ENCODE measurements at places on chromosomes 13 and 19. TPM values are rescaled to one million over a fixed set of nuclear protein-coding genes. Genes with fewer than 3 reads are reported as not detected.
A peak's percentile ranks its signal among the peaks of the same experiment; 100 is the strongest.

GRCh38 chr19:10769533-10770491, 51.9 kb downstream of the DNM2 start:
- no peak overlapping the region for H3K4me3 ChIP-seq
- DNase-seq = no peak
- H3K27ac ChIP-seq = peak overlapping the region; percentile 53

GRCh38 chr19:38532939-38533338, 84.8 kb downstream of the MAP4K1 start:
- no peaks in the 10 kb centered on the region for H3K4me1 ChIP-seq
- no peak overlapping the region for H3K27ac ChIP-seq
- H3K36me3 ChIP-seq = no peaks in the 10 kb centered on the region
- H3K4me3 ChIP-seq = no peak overlapping the region
- no peaks in the 10 kb centered on the region for H3K27me3 ChIP-seq

GRCh38 chr19:13164343-13165161, 14.3 kb downstream of the IER2 start:
- peaks cover 74% of the 10 kb centered on the region for H3K4me1 ChIP-seq
- no peaks in the 10 kb centered on the region for H3K27me3 ChIP-seq
- no peak for DNase-seq
- peak overlapping the region; percentile 44 for H3K4me3 ChIP-seq

SNRNP70 gene
- 380 TPM for total RNA-seq

GRCh38 chr13:28983641-28984040, 163.5 kb downstream of the MTUS2 start:
- H3K27ac ChIP-seq = no peak overlapping the region
- H3K27me3 ChIP-seq = no peaks in the 10 kb centered on the region
- DNase-seq = no peak
- no peaks in the 10 kb centered on the region for H3K4me1 ChIP-seq

IQCN gene
- 4.4 TPM for total RNA-seq

- H3K4me1 ChIP-seq = no peaks in the 10 kb centered on the region
- H3K27me3 ChIP-seq = no peaks in the 10 kb centered on the region
- no peak overlapping the region for H3K4me3 ChIP-seq
- H3K36me3 ChIP-seq = no peaks in the 10 kb centered on the region
Measured at GRCh38 chr13:93862259-93862658, 617.2 kb downstream of the DCT start.

GRCh38 chr13:32409001-32409313, 19.0 kb downstream of the N4BP2L1 start:
- no peak overlapping the region for H3K27ac ChIP-seq
- H3K27me3 ChIP-seq = no peaks in the 10 kb centered on the region
- peaks cover 24% of the 10 kb centered on the region for H3K4me1 ChIP-seq

CEBPA gene
- total RNA-seq = 38.3 TPM

DNMT1 gene
- total RNA-seq = 36.8 TPM

- no peak overlapping the region for H3K27ac ChIP-seq
- no peaks in the 10 kb centered on the region for H3K36me3 ChIP-seq
- H3K27me3 ChIP-seq = no peaks in the 10 kb centered on the region
- H3K4me1 ChIP-seq = no peaks in the 10 kb centered on the region
Measured at GRCh38 chr19:28632371-28633080, 580.4 kb downstream of the UQCRFS1 start.

DNA sequence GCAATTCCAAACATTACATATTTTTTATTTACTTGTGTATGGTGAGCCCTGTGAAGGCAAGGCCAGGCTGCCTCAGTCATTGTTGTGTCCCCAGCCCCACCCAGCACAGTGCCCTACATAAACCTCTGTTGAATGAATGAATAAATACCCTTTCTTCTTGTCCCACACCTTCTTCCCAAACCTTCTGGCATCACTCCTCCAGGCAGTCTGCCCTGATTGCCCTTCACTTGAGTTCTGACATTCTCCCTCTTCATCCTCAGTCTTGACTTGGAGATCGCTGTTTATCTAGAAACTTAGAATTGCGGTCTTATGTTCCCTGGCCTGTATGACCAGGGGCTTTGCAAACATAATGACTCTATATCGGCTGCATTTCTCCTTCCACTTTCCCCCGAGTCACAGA, 5.2 kb upstream of the OPA3 start:
- H3K4me1 ChIP-seq = peaks cover 7% of the 10 kb centered on the region
- no peak for DNase-seq
- H3K36me3 ChIP-seq = no peaks in the 10 kb centered on the region
- no peak overlapping the region for H3K27ac ChIP-seq

GRCh38 chr19:29383696-29384095, 142.1 kb upstream of the VSTM2B start:
- H3K27me3 ChIP-seq = no peaks in the 10 kb centered on the region
- H3K36me3 ChIP-seq = no peaks in the 10 kb centered on the region
- DNase-seq = peak; percentile 37
- H3K27ac ChIP-seq = no peak overlapping the region
- H3K4me1 ChIP-seq = no peaks in the 10 kb centered on the region
- H3K4me3 ChIP-seq = no peak overlapping the region

DNA sequence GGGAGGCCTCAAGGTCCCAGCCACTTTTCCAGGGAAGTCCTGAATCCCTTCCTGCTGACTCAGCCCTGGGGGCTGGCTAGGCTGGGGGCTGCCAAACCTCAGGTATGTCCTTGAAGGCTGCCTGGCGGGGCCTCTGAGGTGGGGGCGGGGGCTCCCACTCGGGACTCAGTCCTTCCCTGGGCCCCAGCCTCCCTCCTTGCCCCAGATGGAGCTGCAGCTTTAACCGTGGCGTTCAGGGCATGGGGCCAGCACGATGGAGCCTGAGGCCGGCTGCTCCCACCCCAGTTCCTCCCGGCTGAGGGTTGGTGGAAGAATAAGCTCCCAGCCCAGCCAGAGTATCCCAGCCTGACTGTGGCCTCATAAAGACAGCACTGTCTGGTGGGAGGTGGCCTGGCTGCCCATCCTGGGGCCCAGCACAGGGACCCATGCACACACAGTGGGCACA, 12.4 kb downstream of the CILP2 start:
- H3K4me1 ChIP-seq = peaks cover 6% of the 10 kb centered on the region
- H3K4me3 ChIP-seq = no peak overlapping the region
- H3K27ac ChIP-seq = no peak overlapping the region
- H3K27me3 ChIP-seq = no peaks in the 10 kb centered on the region
- DNase-seq = no peak
- H3K36me3 ChIP-seq = no peaks in the 10 kb centered on the region

- no peak overlapping the region for H3K4me3 ChIP-seq
- no peak overlapping the region for H3K27ac ChIP-seq
- peaks cover 40% of the 10 kb centered on the region for H3K36me3 ChIP-seq
- no peaks in the 10 kb centered on the region for H3K4me1 ChIP-seq
- H3K27me3 ChIP-seq = no peaks in the 10 kb centered on the region
Measured at GRCh38 chr19:9752701-9753443, 15.7 kb downstream of the ZNF846 start.

GRCh38 chr13:75749407-75749806, 113.3 kb downstream of the LMO7 start:
- no peaks in the 10 kb centered on the region for H3K36me3 ChIP-seq
- DNase-seq = no peak
- no peaks in the 10 kb centered on the region for H3K27me3 ChIP-seq
- no peak overlapping the region for H3K27ac ChIP-seq
- no peak overlapping the region for H3K4me3 ChIP-seq
- H3K4me1 ChIP-seq = no peaks in the 10 kb centered on the region

ZNF682 gene
- 2.5 TPM for total RNA-seq

PABPC3 gene
- not detected for total RNA-seq

- no peak for DNase-seq
- no peaks in the 10 kb centered on the region for H3K27me3 ChIP-seq
Measured at GRCh38 chr19:42335374-42335936, 10.0 kb downstream of the MEGF8 start.

DNA sequence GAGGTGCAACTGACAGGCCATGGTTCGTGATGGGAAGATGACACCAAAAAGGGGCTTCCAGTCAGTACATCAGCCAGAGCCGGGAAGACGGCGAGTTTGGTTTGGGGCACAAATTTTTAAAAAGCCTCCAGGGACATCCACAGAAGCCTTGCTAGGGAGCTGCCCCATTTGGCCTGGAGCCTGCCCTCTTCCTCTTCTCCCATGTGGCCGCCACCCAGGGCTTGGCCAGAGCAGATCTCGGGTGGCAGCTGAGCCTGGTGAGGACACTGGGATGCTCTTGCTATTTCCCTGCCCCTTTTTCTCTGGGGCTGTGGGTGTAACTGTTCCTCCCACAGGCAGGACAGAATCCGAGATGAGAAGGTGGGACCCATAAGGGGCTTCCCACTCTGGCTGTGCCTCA, 8.2 kb downstream of the ETFB start:
- no peak for DNase-seq
- no peak overlapping the region for H3K4me3 ChIP-seq
- H3K27me3 ChIP-seq = no peaks in the 10 kb centered on the region
- peaks cover 30% of the 10 kb centered on the region for H3K4me1 ChIP-seq
- H3K36me3 ChIP-seq = no peaks in the 10 kb centered on the region
- H3K27ac ChIP-seq = no peak overlapping the region

DNA sequence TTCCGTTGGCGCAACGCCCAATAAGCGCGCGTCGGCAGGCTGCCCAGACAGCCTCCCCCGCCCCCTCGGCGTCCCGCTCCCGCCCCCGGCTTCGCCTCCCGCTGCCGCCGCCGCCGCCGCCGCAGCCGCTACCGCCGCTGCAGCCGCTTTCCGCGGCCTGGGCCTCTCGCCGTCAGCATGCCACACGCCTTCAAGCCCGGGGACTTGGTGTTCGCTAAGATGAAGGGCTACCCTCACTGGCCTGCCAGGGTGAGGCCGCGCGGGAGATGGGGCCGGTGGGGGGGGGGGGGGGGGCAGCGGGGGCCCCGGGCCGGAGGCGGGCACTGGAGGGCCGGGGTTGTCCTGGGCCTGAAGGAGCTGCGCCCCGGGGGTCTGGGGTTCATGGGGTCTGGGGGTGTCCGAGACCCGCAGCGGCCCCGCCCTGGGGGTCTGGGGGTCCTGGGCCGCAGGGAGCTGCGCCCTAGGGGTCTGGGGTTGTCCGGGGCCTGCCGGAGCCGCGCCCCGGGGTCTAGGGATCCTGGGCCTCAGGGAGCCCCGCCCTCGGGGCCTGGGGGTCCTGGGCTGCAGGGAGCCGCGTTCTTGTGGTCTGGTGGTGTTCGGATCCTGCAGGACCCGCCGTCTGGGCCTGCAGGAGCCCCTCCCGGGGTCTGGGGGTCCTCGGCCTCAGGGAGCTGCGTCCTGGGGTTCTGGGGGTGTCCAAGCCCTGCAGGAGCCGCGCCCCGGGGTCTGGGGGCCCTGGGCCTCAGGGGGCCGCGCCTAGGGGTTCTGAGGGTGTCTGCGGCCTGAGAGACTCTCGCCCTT, at the start of gene HDGFL2:
Gene HDGFL2 (plus strand): TSS at position 124 of the 801 bp plus-strand sequence. CDS start 54 bp downstream, at position 178.
- peak within 1 kb of the TSS; percentile 99 for H3K4me3 ChIP-seq
- H3K27me3 ChIP-seq = no peaks in the 10 kb centered on the region
- no peaks in the 10 kb centered on the region for H3K36me3 ChIP-seq
- DNase-seq = no peak

DNA sequence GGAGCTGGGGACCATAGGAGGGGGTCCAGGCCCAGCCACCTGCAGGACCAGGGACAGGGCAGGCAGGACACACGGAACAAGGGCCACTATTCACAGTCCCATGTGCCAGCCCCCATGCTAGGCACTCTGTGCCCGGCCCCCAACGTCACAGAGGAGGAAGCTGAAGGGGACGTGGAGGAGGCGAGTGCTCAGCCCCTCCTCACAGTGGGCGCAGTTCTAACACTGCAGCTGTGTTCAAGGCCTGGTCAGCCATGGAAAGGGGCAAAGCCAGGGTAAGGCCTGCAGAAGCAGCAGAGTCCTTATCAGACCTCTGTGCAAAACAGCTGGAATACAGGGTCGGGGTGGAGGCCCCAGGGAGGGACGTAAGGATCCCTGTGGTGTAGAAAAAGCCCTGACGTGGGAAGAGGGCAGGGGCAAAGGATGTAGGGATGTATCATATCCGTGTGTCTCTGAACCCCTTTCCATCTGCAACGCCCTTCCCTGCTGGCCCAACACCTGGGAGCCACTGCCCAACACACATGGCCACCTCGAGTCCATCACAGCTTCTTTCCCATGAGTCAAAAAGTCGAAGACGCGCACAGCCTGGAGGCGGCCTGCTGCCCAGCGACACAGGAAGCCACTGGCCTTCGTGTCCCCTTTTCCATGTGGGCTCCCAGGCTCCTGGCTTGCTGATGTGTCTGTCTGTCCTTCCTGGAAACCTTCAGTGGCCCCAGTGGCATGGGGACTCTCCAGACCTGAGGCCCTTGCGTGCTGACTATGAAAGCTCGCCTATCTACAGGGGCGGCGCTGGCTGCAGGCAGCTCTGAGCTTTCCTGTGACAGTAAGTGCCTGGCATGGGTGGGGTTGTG, 28.0 kb downstream of the SH3GL1 start:
- no peaks in the 10 kb centered on the region for H3K27me3 ChIP-seq
- H3K27ac ChIP-seq = peak overlapping the region; percentile 90
- H3K4me3 ChIP-seq = no peak overlapping the region

GRCh38 chr19:3510727-3511126, 4.6 kb downstream of the FZR1 start:
- peaks cover 4% of the 10 kb centered on the region for H3K36me3 ChIP-seq
- DNase-seq = no peak
- H3K27me3 ChIP-seq = no peaks in the 10 kb centered on the region
- H3K4me1 ChIP-seq = peaks cover 78% of the 10 kb centered on the region
- H3K27ac ChIP-seq = no peak overlapping the region
- H3K4me3 ChIP-seq = no peak overlapping the region

UBE2L5 gene
- total RNA-seq = not detected

GRCh38 chr19:38551450-38551813, 66.3 kb downstream of the MAP4K1 start:
- H3K27me3 ChIP-seq = no peaks in the 10 kb centered on the region
- H3K27ac ChIP-seq = no peak overlapping the region
- H3K4me3 ChIP-seq = no peak overlapping the region
- no peaks in the 10 kb centered on the region for H3K36me3 ChIP-seq
- H3K4me1 ChIP-seq = no peaks in the 10 kb centered on the region
- DNase-seq = no peak

ANGPTL8 gene
- total RNA-seq = not detected

GRCh38 chr19:43464134-43464775, 1.2 kb downstream of the LYPD3 start:
- peak overlapping the region; percentile 90 for H3K27ac ChIP-seq
- peaks cover 20% of the 10 kb centered on the region for H3K4me1 ChIP-seq
- H3K27me3 ChIP-seq = no peaks in the 10 kb centered on the region
- no peak for DNase-seq

- H3K4me3 ChIP-seq = no peak overlapping the region
- DNase-seq = no peak
- H3K27ac ChIP-seq = no peak overlapping the region
- H3K4me1 ChIP-seq = no peaks in the 10 kb centered on the region
- H3K36me3 ChIP-seq = no peaks in the 10 kb centered on the region
- H3K27me3 ChIP-seq = no peaks in the 10 kb centered on the region
Measured at GRCh38 chr13:90105849-90106496, 1241.5 kb upstream of the MIR17HG start.

GRCh38 chr19:20669263-20669662, 7.9 kb upstream of the ZNF626 start:
- H3K27ac ChIP-seq = no peak overlapping the region
- H3K4me3 ChIP-seq = no peak overlapping the region
- no peaks in the 10 kb centered on the region for H3K4me1 ChIP-seq
- DNase-seq = no peak

- H3K27me3 ChIP-seq = no peaks in the 10 kb centered on the region
- DNase-seq = no peak
- no peak overlapping the region for H3K4me3 ChIP-seq
- H3K4me1 ChIP-seq = peaks cover 17% of the 10 kb centered on the region
Measured at GRCh38 chr13:113023694-113024430, 54.8 kb downstream of the MCF2L start.

Measured in vagina (tissue), 2 donors.